ENCODE measurements at places on chromosomes 5 and 9. TPM values are rescaled to one million over a fixed set of nuclear protein-coding genes. Genes with fewer than 3 reads are reported as not detected.

DNA sequence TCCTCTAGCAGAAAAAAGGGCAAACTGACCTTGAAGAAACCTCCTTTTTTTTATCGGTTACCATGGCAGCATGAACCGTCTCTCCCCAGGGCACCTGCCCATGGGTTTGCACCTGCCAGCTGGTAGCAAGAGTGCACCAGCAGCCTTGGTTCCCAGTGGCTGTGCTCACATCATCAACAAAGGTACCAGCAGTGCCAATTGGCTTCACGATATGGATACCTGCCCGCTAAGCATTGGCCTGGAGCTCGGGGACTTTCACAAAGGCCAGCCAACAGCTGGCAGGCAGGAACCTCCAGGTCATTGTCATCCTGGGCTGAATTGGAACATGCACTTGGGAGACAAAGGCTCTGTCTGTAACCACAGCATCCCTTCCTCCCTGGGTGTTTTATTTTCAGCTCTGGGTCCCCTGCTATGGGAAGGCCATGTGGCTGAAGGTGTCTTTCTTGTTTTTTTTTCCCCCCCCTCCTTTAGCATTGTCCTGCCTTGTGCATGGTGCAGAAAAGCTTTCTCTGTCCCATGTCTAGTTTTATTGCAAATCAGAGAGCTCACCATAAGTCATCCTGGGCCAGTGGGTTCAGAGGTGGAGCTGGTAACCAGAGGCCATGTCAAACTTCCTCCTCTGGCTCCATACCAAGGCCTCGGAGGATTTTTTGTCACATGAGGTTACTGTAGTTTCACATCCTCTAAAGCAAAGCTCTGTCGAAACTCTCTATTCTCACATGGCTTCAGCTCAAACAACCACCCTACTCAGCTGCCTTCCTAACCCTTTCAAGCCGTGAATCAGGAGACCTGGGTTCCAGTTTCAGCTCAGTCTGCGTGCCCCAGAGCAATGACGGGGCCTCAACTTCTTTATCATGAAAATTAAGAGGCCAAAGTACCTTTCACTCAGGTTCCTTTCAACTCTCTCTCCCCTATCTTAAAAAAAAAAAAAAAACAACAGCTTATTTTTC is 145.5 kb upstream of the MAP3K1 start:
- H3K4me1 ChIP-seq = peaks cover 19% of the 10 kb centered on the region
- H3K27me3 ChIP-seq = no peaks in the 10 kb centered on the region
- peak; percentile 42 for DNase-seq
- H3K27ac ChIP-seq = peak overlapping the region; percentile 79
- peaks cover 2% of the 10 kb centered on the region for H3K36me3 ChIP-seq

DNA sequence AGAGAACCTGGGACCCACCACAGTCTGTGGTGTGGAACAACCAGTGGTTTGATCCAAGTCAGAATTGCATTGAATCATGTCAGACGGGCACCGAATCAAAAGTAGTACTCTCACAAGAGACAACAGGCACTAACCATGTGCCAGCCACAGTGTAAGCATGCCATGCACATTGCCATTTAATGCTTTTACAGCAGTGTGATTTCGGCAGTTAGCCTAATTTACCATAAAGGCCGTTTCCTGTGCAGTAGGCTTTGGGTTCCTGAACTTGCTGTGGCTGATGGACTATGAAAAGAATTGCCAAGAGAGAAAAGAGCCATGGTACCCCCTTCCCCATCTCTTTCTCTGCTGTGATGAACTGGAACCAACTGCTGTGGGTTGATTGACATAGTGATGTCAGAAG is 540.6 kb downstream of the EBF1 start:
- H3K4me1 ChIP-seq = peaks cover 3% of the 10 kb centered on the region
- DNase-seq = no peak
- H3K27me3 ChIP-seq = no peaks in the 10 kb centered on the region
- no peak overlapping the region for H3K27ac ChIP-seq
- H3K36me3 ChIP-seq = no peaks in the 10 kb centered on the region
- H3K4me3 ChIP-seq = no peak overlapping the region

GRCh38 chr9:132216861-132217619 is 55.2 kb downstream of the NTNG2 start:
- DNase-seq = no peak
- H3K36me3 ChIP-seq = no peaks in the 10 kb centered on the region
- no peak overlapping the region for H3K27ac ChIP-seq
- H3K27me3 ChIP-seq = no peaks in the 10 kb centered on the region
- no peak overlapping the region for H3K4me3 ChIP-seq
- no peaks in the 10 kb centered on the region for H3K4me1 ChIP-seq

HMCN2 gene
- total RNA-seq = not detected

DNA sequence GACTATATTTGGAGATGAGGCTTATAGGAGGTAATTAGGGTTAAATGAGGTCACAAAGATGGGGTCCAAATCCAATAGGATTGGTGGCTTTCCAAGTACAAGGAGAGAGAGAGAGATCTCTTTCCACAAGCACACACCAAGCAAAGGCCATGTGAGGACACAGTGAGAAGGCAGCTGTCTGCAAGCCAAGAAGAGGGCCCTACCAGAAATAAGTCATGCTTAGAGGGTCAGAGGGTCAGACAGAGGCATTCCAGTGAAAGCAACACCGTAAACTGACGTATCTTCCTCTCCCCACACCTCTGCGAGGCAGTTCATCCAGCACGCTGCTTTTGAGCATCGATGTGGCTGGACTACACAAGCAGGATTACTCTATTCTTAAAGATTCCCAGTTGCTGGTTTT is 87.9 kb downstream of the SLC1A3 start:
- H3K4me3 ChIP-seq = no peak overlapping the region
- H3K4me1 ChIP-seq = peaks cover 13% of the 10 kb centered on the region
- H3K27ac ChIP-seq = no peak overlapping the region
- peaks cover 40% of the 10 kb centered on the region for H3K27me3 ChIP-seq
- no peak for DNase-seq

- H3K36me3 ChIP-seq = no peaks in the 10 kb centered on the region
- no peak for DNase-seq
- no peaks in the 10 kb centered on the region for H3K4me1 ChIP-seq
- no peak overlapping the region for H3K27ac ChIP-seq
- no peaks in the 10 kb centered on the region for H3K27me3 ChIP-seq
- H3K4me3 ChIP-seq = no peak overlapping the region
Measured at GRCh38 chr5:165627548-165628170, 2122.2 kb downstream of the MAT2B start.

GRCh38 chr9:35341585-35341984 is 148.3 kb upstream of the RUSC2 start:
- DNase-seq = no peak
- H3K27ac ChIP-seq = no peak overlapping the region
- H3K4me3 ChIP-seq = no peak overlapping the region
- H3K4me1 ChIP-seq = no peaks in the 10 kb centered on the region

BTNL3 gene
- total RNA-seq = not detected

DNA sequence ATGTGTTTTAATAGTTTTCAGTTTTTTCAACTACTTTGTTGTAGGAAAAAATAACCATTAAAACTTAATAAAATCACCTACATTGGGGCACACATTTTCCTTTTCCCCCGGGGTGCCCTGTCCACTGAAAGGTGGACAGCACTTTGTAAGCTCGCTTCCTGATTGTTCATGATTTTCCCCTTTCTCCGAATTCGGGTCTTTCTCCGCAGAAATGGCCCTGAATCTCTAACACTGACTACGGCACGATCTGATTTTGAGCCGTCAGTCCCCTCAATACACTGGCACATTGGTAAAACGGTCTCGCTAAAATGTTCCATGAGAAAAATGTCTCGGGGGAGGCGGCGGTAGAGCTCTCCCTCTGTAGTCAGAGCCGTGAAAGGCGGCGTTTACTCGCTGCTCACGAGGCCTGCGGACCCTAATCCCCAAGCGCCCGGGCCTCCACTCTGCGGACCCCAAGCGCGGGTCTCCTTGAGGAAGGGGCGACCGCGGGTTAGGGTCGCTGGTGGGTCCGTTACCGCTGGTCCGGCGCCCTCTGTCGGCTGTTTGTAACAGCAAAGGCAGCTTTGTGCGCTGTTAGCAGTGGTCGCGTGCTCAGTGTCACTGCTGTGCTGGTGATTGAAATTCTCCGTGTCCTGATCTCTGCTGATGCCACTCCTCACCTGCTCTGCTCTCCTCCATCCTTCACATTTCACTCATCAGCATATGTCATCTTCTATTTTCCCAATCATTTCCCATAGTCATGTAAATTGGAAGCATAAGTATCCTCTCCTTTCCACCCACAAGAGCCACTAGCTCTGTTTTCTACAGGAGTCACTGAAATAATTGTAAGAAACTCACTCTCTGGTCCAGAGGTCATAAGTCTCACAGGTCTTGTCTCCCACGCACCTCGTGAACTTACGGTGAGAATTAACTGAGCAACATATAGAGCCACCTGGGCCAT is 10.8 kb upstream of the IFNA2 start:
- H3K27me3 ChIP-seq = peaks cover 63% of the 10 kb centered on the region
- H3K27ac ChIP-seq = no peak overlapping the region
- no peaks in the 10 kb centered on the region for H3K36me3 ChIP-seq

BNC2 gene
- total RNA-seq = not detected

DNA sequence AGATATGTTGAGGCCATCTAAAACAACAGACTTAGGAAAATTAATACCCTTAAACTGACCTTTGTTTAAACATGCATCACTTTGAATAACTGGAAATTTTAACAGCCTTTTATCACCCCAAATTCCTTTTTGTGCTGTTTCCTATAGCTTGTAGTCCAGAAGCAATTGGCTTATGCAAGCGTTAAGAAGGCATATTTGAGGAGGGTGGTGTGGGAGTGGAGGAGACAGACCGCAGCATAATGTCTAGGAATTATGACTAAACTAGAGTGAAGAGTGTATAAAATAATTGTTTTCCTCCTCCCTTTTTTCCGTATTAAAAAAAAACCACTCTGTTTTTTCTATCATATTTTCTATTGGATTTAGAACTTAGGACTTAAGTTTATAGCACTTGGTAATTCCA is 51.8 kb upstream of the MPDZ start:
- DNase-seq = no peak
- H3K27ac ChIP-seq = no peak overlapping the region
- H3K36me3 ChIP-seq = no peaks in the 10 kb centered on the region
- H3K4me3 ChIP-seq = no peak overlapping the region
- no peaks in the 10 kb centered on the region for H3K27me3 ChIP-seq
- no peaks in the 10 kb centered on the region for H3K4me1 ChIP-seq

SOX30 gene
- total RNA-seq = not detected

GLDC gene
- total RNA-seq = 0.64 TPM

DNA sequence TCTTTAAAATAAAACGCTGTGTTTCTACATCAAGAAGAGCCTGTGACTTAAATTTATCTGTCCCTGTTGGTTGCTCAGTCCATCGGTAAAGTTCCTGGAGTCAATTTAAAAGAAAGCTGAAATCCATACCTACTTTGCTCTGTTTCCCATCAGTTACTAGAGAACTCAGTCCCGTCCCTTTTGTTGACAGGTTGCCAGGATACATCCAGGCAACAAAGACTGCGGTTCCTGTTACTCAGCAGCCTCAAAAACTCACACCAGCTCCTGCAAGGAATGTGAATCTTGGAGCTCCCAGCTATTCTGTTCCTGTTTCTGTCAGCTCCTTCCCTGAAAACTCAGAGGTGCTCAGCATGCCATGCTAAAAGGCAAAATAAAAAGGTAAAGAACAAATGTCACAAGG is at the start of gene ZNF474:
Gene ZNF474, plus strand, starts transcription at position 241 of the 400 bp plus-strand sequence. CDS start 22,445 bp downstream, outside the sequence.
- DNase-seq = no peak
- H3K4me1 ChIP-seq = no peaks in the 10 kb centered on the region
- H3K4me3 ChIP-seq = no peak within 1 kb of the TSS
- H3K27ac ChIP-seq = no peak within 1 kb of the TSS

DNA sequence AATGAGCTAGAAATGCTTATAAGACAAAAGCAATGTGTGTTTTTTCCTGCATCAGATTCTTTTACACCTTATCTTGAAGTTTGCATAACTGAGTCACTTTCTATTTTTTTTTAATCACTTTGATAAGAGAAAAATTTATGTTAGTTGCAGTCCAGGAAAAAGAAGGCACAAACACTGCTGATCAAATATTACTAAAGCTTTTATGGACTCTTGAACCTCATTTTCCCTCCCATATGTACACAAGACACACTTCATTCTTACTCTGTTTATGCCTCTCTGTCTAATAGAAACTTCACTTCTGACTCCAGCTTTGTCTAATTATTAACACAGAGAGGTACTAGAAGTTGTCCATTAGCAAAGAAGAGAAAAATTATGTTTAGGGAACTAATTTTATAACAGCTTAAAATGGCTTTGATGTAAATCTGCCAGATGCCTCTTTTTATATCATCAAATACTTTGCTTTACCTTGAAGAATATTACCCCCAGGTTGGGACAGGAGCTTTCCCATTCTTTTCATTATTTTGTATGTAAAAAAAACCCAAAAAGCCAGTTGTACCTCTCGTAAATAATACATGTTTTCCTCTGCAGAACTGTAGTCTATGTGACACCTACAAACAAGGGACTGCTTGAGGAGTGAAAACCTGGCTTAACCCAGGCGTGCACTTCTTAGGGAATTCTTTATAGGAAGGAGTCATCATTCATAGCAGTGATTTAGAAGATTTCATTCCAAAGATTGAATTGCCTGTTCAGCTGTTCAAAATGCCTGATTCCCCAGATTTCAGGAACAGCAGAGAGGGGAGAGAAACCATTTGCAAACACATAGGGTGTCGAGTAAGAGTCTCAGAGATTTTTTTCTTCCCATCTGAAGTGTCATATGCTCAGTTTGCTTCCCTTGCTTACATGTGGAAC is 72.6 kb downstream of the DAPK1 start:
- DNase-seq = no peak
- H3K36me3 ChIP-seq = no peaks in the 10 kb centered on the region
- no peak overlapping the region for H3K4me3 ChIP-seq
- no peak overlapping the region for H3K27ac ChIP-seq

GRCh38 chr5:117859176-117859575 is 1129.2 kb downstream of the DTWD2 start:
- DNase-seq = no peak
- H3K27me3 ChIP-seq = no peaks in the 10 kb centered on the region
- H3K36me3 ChIP-seq = no peaks in the 10 kb centered on the region
- H3K27ac ChIP-seq = no peak overlapping the region
- no peaks in the 10 kb centered on the region for H3K4me1 ChIP-seq

- no peak overlapping the region for H3K4me3 ChIP-seq
- no peak overlapping the region for H3K27ac ChIP-seq
- H3K4me1 ChIP-seq = peaks cover 13% of the 10 kb centered on the region
- DNase-seq = no peak
- no peaks in the 10 kb centered on the region for H3K36me3 ChIP-seq
Measured at GRCh38 chr5:68115584-68115983, 100.0 kb upstream of the PIK3R1 start.
